CD4-positive, alpha-beta T cell treated with Interleukin-12 subunit alpha and Interleukin-12 subunit beta, for 1 hour (primary cell): ENCODE measurements at places on chromosomes 11 and 22.

- DNase-seq: no peak
These were observed 9.7 kb upstream of the RNF141 start for GRCh38 chr11:10550503-10551289.

DNA sequence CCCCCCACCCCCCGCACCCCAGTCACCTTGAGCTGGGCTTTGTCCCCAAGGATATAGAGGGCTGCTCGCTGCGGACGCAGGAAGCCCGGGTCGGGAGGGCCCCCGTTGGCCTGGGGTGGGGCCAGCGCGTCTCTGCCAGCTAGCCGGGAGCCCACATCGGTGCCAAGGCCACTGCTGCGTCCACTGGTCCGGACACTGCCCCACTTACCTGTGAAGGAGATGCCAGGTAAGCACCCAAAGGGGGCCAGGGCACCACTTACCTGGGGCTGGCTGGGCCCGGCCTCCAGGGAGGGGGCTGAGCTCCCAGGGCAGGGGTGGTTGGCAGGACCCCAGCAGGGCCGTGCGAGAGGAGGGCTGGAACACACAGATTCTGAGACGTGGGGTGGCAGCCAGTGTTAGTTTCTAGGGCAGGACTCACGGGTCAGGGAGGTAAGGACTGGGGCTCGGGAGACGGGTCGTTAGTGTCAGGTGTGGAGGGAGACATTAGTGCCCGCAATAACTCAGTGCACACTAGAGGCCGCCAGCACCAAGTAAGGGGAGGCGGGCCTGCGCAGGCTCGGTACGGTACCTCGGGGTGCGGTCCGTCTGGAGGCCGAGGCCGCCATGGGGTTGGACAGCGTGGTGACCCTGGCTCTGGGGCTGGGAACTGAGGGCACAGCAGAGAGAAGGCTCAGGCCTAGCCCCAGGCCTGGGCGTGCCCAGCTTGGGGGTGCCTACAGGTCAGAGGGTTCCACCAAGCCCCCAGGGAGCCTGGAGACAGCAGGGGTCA, 18.2 kb downstream of the SBF1 start:
- DNase-seq: no peak

DNA sequence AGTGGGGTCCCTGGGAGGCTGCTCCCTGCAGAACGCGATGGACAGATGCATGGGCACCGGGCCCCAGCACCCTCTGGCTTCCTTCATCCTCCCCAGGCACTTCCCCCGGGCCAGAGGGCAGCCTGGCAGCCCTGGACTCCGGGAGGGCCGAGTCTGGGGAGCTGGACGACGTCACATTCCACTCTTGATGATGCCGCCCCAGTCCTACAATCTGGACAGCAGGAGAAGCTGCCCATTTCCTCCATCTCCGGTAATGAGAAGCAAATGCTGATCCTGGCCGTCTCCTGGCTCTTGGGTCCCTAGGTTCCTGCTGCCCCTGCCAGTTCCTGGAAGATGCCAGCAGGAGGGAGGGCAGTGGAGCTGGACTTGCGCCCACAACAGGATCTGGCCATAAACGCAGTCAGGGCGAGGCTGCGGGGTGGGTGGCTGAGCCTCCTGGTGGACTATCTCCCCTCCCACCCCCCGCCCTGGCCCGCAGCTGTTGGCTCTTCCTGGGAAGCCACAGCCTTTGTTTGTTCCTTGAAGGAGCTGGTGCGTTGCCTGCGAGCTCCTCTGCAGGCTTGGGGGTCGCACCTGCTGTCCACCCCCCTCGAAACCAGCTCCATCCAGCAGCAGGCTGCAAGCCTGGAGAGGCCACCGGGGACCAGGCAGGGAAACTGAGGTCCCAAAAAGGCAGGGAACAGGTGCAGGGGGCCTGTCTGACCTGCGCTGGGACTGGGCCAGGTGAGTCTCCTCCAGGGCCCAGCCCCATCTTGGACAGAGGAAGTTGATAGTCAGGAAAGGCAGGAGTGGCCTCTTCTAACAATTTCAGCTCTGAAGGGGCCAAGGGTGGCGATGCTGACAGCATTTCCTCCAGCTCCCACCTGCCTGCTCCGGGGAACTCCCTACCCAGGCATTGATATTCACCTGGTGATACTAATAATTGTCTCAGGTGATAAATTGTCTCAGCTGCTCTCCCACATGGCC, 17.9 kb upstream of the MUC6 start:
- no peak for DNase-seq

DNA sequence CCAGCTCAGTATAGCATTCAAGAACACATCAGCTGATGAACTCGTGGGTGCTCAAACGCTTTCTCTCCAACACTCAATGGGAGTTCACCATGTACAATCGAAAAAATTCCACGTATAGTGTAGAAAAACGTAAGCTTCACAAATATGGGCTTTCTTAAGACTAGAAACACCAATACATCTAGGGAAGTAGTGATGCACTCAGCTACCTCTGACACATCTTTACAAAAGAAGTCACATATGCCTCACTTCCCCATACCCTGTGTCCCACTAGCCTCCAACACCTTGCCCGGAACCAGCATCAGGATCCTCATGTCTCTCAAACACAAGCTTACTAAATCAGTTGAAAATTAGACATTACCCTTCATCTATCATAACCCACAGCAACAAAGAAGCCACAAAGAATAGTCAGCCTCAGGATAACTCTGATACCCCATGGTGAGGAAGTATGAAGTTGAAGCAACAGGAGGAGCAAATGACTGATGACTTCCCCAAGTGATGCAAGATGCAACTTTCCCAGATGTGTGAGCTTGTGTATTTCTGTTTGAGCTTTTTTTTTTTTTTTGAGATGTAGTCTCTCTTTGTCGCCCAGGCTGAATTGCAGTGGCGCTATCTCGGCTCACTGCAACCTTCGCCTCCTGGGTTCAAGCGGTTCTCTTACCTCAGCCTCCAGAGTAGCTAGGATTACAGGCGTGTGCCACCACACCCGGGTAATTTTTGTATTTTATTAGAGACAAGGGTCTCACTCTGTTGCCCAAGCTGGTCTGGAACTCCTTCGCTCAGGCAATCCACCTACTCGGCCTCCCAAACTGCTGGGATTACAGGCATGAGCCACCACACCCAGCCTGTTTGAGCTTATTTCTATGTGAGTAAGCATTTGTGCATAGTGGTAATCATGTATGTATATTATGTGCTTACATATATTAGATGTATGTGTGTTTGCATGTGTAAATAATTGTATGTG, 8.5 kb upstream of the DENND5A start:
- no peak for DNase-seq

GRCh38 chr11:104781719-104782376, 116.4 kb downstream of the CASP12 start:
- no peak for DNase-seq

DNA sequence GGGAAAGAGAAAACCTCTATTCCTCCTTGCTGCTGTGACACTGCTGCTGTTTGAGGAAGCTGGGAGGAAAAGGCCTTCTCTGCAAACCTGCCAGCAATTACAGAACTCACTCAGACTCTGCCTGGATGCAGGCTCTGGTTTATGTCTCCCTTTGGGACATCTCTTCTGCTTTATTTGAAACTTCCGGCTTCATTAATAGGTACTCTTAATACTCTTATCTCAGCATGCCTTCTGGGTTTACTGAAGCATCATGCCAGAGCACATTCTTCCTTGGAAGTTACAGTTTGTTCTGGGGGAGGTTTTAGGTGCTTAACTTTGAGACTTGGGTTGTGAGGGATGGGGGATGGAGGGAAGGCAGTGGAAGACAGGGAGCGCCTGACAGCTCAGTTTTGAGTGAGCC, 79.9 kb downstream of the NAV2 start:
- no peak for DNase-seq

DNA sequence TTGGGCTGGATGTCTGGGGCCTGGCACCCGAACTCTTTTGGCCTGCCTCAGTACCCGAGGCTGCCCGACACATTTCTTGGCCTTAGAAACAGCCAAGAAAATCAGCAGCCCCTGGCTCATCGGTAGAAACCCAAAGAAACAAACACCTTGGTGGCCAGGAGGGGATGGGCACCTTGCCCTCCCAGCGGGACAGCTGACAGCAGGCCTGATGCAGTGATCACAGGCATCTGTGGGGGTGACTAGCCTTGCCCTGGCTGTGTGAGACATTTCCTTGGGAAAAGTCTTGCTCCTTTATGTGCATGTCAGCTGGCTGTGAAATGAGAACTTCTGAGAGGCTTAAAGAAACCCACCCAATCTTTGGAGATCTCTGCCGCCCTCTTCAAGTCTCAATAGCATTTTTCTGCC, 60.9 kb downstream of the SMIM38 start:
- DNase-seq: no peak

DNA sequence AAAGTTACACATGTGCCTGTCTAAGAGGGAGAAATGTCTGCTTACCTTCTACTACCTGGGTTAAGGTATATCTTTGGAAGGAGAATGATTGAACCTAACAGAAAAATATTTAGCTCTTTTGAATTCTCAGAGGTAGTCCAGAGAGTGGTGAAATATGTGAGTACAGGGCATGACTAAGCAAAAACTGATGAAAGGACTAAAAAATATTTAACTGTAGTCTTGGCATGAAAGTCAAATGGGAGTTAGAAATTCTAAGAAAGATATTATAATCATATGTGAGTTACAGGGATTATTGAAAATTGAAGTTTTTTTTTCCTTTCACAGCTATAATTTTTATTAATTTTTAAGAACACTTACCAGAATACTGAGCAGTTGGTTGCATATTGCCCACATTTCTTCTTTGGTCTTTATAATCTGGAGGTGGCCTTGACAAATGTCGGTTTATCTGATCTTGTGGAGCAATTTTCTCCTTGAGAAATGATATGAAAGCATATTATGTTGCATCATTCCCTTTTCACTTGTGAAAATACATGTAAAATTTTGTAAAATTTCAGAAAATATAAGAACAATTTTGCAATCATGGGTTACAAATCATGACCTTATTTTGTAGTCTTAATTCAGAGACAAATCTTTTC, 61.4 kb upstream of the MTMR2 start:
- DNase-seq: no peak

- no peak for DNase-seq
These were observed 9.8 kb downstream of the PLXNB2 start for GRCh38 chr22:50297510-50298265.

DNA sequence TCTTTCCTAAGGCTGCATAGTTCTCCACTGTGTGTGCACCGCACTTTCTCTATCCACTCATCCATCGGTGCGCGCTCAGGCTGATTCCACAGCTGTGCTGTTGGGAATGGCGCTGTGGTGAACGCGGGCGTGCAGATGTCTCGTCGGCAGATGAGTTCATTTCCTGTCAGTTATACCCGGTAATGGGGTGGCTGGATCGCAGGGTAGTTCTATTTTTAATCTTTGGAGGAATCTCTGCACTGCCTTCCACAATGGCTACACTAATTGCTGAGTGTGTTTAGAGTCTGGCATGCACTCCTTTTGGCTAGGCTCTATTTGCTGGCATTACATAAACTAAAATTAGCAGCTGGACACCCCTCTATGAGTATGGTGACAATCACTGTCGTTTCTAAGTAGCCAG, 27.9 kb upstream of the KRTAP5-7 start:
- DNase-seq: no peak

- no peak for DNase-seq
These were observed 34.2 kb upstream of the MOB2 start for GRCh38 chr11:1520663-1521267.

DNA sequence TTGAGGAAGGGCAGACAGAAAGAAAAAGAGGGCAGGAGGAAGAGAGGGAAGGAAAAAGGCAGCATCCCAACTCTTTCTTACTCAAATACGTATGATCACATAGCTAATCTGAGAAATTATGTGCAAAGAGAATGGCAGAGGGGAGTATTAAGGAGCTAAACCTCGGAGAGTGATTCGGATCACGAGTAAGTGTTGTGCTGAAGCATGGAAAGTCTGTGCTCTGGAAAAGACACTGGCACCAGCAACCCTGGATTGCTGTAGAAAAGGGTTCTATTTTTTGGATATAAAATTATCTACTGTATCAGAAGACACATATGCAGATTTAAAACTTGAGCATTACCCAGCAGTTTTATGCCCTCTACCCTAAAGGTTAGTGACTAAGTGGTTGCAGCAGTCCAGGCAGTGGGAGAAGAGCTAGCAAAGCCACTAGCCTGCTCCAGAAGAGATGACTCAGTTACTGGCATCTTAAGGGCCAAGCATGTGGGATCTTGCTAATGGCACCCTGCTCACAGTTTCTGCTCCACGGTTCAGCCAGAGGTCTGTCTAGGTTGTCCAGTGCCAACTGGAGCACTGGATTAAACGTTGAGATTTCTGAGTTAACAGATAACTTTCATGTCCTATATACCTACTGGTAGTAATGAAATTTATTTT, 151.7 kb downstream of the SWAP70 start:
- no peak for DNase-seq

DNA sequence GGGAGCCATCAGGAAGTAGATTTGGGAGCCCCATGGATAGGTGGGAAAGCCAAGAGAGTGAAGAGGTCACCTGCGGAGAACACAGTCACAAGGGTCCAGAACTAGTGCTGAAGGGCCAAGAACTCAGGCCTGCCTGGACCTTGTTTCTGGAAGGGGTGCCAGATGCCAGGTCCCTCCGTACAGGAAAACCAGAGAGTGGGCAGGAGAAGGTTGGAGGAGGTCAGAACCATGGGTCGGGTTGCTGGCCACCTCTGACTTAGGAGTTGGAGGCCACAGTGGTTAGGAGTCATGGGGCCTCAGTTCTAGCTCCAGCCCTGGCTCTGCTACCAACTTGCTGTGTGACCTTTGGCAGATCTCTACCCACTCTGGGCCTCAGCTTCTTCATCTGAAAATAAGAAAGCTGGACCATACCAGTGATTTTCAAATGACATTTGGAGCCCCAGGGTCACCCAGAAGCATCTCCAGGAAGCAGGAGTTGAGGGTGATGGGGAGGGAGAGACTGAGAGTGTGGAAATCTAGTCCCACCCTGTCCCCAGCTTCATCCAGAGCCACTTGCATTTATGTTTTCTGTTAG, 20.8 kb upstream of the TUB start:
- no peak for DNase-seq

GRCh38 chr11:68658661-68659060, 25.7 kb upstream of the GAL start:
- DNase-seq: no peak

- no peak for DNase-seq
These were observed 33.7 kb upstream of the APOBEC3A start for GRCh38 chr22:38923463-38924346.

GRCh38 chr22:22031183-22031945, 48.8 kb upstream of the TOP3B start:
- DNase-seq: no peak

GRCh38 chr11:70016666-70017367, 61.3 kb upstream of the ANO1 start:
- no peak for DNase-seq

GRCh38 chr11:116842909-116843308, 5.5 kb upstream of the APOA1 start:
- DNase-seq: no peak
